ENCODE measurements at places on chromosomes 12 and 14.

- no peak overlapping the region for H3K27ac ChIP-seq
- H3K4me1 ChIP-seq = no peaks in the 10 kb centered on the region
- H3K36me3 ChIP-seq = peaks cover 28% of the 10 kb centered on the region
- H3K4me3 ChIP-seq = no peak overlapping the region
- H3K27me3 ChIP-seq = no peaks in the 10 kb centered on the region
- no peak for DNase-seq
These were observed 192.8 kb upstream of the RGS6 start for GRCh38 chr14:71739273-71739990.

DNA sequence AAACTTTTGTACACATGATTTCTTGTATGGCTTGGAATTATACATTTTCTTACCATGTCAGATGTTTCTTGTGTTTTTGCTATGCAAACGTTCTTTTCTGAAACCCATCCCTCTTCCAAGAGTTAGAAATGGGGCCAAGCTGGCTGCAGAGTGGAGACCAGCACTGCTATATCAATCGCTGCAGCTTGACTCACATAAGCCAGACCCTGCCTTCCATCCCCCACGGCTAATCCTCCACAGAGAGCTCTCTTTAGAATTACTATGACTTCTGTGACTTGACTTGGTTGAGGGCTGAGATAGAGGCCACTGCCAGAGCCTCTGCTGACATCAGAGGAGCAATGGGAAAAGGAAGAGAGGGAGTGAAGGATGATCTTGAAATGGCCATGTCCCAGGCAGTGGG lies 147.9 kb downstream of the DACT1 start:
- H3K27me3 ChIP-seq = no peaks in the 10 kb centered on the region
- no peak overlapping the region for H3K27ac ChIP-seq
- H3K4me3 ChIP-seq = no peak overlapping the region
- no peaks in the 10 kb centered on the region for H3K36me3 ChIP-seq
- no peaks in the 10 kb centered on the region for H3K4me1 ChIP-seq

DNA sequence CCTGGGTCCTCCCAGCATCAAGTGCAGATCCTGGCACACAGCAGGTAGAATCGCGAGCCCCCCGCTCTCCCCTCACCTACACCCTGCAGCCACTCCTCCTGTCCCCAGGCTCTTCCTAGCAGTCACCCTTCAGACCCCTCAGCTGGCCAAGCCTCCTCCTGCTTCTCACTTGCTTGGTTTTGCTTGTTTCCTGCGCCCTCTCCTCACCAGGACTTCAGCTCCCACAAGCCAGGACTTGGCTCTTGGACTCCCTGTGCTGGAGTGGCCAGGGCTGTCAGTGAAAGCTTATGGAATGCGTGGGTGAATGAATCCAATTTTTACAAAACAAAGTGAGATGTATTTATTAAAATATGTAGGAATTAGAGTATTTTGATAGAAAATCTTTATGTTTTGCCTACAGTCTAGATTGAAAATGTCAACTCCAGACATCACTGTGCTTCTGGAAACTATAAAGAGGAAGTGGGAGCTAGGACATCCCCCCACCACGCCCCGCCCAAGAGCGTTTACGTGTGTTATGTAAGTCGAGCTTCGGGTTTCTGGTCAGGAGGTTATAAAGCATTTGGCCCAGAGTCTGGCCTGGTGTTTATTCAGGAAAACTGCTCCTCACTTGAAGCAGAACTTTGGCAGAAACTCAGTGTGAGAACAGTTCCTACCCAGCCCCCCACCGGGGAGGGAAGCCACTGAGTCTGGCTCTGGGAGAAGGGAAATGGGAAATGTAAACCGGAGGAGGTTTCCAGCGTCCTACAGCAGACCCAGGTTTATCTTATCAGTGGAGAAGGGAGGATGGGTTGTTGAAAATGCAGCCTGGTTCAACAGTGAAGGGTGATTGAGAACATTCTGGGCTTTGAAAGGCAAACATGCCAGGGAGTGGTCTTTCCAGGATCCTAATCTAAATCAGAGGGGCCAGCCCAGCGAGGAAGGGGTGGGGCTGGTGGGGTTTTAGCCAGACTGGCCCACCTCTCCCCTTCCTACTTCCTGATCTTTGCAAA lies 8.8 kb downstream of the ALDH2 start:
- no peaks in the 10 kb centered on the region for H3K4me1 ChIP-seq
- peak overlapping the region; percentile 82 for H3K27ac ChIP-seq
- peaks cover under 1% of the 10 kb centered on the region for H3K36me3 ChIP-seq

GRCh38 chr12:122740351-122740750 lies 9.7 kb upstream of the HCAR1 start:
- H3K4me3 ChIP-seq = no peak overlapping the region
- H3K27ac ChIP-seq = no peak overlapping the region
- peaks cover 1% of the 10 kb centered on the region for H3K36me3 ChIP-seq
- no peaks in the 10 kb centered on the region for H3K4me1 ChIP-seq
- no peak for DNase-seq

GRCh38 chr14:102525219-102525928 lies 15.8 kb upstream of the ANKRD9 start:
- peaks cover 7% of the 10 kb centered on the region for H3K36me3 ChIP-seq
- peak overlapping the region; percentile 91 for H3K4me3 ChIP-seq
- DNase-seq = no peak
- peaks cover 24% of the 10 kb centered on the region for H3K4me1 ChIP-seq
- H3K27ac ChIP-seq = peak overlapping the region; percentile 81
- H3K27me3 ChIP-seq = no peaks in the 10 kb centered on the region

- DNase-seq = no peak
- H3K4me3 ChIP-seq = no peak overlapping the region
- no peaks in the 10 kb centered on the region for H3K4me1 ChIP-seq
- H3K36me3 ChIP-seq = no peaks in the 10 kb centered on the region
- peaks cover 74% of the 10 kb centered on the region for H3K27me3 ChIP-seq
- H3K27ac ChIP-seq = no peak overlapping the region
These were observed 97.1 kb downstream of the TNFAIP2 start for GRCh38 chr14:103220134-103220981.

DNA sequence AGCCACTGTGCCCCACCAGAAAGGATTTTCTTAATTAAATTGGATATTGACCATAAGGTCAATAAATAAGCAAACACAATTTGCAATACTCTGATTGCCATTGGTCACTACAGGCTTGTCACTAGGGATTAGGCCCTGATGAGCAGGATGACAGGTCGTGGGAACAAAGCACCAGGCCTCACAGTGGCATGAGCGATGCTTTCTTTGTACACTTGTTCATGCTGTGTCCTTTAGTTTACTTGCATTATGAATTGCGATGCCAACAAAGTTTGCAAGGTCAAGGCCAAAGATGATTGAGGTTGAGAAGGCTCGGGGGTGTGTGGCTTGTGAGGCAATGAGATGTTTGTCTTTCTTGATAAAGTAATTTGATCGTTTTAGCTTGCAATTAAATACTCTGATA lies 136.0 kb downstream of the TTC8 start:
- H3K27ac ChIP-seq = no peak overlapping the region
- H3K4me3 ChIP-seq = no peak overlapping the region
- H3K36me3 ChIP-seq = no peaks in the 10 kb centered on the region
- H3K27me3 ChIP-seq = peaks cover 41% of the 10 kb centered on the region
- DNase-seq = no peak
- H3K4me1 ChIP-seq = no peaks in the 10 kb centered on the region

- no peaks in the 10 kb centered on the region for H3K27me3 ChIP-seq
- no peaks in the 10 kb centered on the region for H3K36me3 ChIP-seq
- no peaks in the 10 kb centered on the region for H3K4me1 ChIP-seq
- H3K4me3 ChIP-seq = no peak overlapping the region
- no peak for DNase-seq
These were observed 97.6 kb downstream of the GARIN6 start for GRCh38 chr12:99745121-99745520.

- DNase-seq = no peak
- H3K27ac ChIP-seq = no peak overlapping the region
- H3K36me3 ChIP-seq = no peaks in the 10 kb centered on the region
- no peaks in the 10 kb centered on the region for H3K4me1 ChIP-seq
These were observed 32.0 kb downstream of the LRIG3 start for GRCh38 chr12:58888131-58888783.

DNA sequence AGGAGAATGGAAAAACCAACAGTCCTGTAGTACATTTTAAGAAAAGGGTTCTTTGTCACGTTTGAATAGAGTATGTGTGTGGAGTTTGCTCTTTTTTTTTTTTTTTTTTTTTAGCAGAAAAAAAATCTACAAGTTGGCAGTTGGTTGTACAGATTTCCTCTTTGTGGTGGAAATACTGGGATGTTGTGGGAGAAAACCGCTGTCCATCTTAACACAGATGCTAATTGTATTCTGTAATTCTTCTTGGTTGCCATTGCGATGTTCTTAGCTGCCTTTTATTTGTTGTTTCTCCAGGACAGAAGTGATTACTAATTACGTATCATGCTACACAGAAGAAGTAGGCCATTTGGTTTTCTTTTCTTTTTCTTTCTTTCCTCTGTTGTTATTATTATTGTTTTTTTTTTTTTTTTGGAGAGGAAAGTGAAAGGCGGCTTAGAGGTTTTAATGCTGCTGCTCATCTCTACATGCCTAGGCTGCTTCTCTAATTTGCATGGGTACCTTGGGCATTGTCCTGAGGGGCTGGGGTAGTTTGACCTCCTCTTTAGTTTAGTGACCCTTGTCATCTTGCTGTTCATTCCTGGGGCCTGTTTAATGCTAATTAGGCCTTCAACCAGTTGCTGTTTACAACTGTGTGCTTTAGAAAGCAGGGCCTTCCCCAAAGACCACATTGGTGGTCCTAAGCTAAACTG lies 94.7 kb downstream of the TMTC2 start:
- no peaks in the 10 kb centered on the region for H3K27me3 ChIP-seq
- no peak overlapping the region for H3K27ac ChIP-seq

DNA sequence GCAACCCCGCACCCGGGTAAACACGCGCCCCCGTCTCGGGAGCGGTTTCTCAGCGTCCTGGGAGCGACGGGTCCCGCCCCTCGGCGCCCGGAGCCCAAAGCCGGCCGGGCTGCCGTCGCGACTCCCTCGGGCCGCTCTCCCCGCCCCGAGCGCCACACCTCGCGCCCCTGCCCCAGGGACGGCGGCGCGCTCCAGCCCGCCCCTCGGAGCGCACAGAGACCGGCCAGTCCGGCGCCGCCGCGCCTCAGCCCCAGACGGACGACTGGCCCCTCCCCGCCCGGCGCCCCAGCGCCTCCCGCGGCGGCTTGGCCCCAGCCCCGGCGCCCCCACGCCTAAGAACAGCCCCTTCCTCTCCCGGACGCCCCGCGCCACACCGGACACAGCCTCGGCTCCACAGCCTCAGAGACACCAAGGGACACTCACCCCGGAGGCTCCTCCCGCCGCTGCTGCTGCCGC lies 411 bp downstream of the BTBD7 start:
- peak; percentile 21 for DNase-seq
- no peaks in the 10 kb centered on the region for H3K27me3 ChIP-seq
- peak overlapping the region; percentile 94 for H3K27ac ChIP-seq
- H3K36me3 ChIP-seq = peaks cover 12% of the 10 kb centered on the region
- H3K4me3 ChIP-seq = peak overlapping the region; percentile 92

DNA sequence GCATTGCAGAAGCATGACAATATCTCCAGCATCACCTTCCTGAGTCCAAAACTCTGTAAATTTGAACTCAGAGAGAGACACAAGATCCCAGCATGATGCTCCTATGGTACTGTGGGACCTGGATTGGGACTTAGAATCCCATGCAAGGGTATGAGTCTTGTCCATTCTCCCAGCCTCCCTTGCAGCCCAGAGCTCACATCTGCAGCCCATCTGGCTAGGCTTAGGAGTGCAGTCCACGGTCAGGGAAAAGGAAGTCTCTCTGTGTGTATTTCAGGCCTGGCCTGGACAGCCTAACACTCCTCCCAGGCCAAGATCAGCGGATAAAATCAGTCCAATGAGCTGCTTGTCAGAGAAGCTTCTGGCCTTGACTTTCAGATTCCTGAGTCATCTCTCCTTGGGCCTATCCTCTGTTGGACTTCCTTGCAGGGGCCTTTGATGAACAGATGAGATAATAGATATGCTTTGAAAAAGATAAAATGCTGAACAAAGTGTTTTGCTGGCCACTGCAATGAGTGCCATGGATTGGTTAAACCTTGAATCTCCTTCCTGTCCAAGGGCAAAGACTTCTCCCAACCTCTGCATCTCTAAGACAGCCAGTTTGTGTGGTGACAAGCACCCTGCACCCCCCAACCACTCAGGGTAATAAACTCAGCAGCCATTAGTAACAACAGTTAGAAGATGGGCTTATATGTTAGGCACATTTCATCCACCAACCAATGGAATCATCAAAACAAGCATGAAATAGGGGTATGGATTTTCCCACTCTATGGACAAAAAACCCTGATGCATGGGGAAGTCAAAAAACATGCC lies 412.8 kb upstream of the TBX3 start:
- H3K27ac ChIP-seq = no peak overlapping the region
- no peaks in the 10 kb centered on the region for H3K27me3 ChIP-seq
- no peak for DNase-seq
- H3K36me3 ChIP-seq = no peaks in the 10 kb centered on the region
- no peak overlapping the region for H3K4me3 ChIP-seq

GRCh38 chr12:81150382-81150781 lies 72.5 kb downstream of the ACSS3 start:
- no peak overlapping the region for H3K27ac ChIP-seq
- H3K4me3 ChIP-seq = no peak overlapping the region
- H3K27me3 ChIP-seq = no peaks in the 10 kb centered on the region
- DNase-seq = no peak
- H3K4me1 ChIP-seq = no peaks in the 10 kb centered on the region
- no peaks in the 10 kb centered on the region for H3K36me3 ChIP-seq
